ENCODE measurements at places on chromosomes 6 and 20.

DNA sequence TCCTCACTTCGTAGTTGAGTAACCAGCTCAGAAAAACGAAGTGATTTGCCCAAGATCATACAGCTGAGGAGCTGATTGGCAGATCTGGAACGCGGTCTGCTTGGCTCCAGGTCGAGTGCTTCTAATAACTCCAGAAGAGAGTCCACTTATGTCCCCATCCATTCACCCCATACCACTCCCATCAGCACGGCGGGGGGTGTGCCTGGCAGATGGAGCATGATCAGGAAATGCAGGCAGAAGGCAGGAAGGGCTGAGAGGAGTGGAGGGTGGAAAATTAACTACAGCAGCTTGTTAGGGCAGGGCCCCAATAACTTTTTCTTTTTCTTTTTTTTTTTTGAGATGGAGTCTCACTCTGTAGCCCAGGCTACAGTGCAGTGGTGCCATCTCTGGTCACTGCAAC, 15.0 kb downstream of the FITM2 start:
- DNase-seq = no peak

- no peak for DNase-seq
Observed at GRCh38 chr6:30875244-30876038, 8.9 kb upstream of the DDR1 start.

DNA sequence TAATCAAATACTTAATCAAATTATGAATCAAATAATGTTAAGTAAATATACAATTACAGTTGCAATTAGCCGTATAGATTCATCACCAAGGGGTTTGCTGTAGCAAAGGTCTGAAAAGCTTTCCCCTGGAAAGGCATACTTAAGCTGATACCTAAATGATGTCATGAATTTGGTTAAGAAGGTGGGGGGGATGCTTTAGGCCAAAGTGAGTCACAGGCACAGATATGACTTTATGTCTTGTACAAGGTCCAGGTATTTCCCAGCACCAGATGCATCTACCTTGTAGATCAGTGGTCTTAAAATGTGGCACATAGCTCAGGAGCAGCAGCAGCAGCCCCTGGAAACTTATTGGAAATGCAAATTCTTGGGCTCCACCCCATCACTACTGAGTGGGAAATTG, 557.3 kb upstream of the CDH4 start:
- no peak for DNase-seq

DNA sequence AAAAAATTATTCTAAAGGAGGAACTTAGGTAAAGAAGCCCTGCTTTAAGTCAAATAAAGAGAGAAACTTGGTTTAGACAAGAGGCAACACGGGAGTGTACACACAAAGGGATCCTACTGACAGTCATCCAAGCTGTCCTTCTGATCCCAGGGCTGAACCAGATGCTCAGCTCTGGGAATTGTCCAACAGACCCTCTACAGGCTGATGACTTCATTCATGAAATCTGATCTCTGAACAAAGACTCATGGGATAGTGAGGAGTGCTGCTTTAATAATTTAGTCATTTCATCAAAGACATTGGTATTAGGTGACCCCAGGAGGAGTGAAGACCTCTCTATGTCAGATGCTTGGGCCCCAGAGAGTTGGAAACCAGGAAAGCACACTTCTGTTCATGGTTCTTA, 65.6 kb upstream of the ARMH2 start:
- no peak for DNase-seq

GRCh38 chr6:31402324-31403282, 792 bp upstream of the MICA start:
- DNase-seq = no peak

DNA sequence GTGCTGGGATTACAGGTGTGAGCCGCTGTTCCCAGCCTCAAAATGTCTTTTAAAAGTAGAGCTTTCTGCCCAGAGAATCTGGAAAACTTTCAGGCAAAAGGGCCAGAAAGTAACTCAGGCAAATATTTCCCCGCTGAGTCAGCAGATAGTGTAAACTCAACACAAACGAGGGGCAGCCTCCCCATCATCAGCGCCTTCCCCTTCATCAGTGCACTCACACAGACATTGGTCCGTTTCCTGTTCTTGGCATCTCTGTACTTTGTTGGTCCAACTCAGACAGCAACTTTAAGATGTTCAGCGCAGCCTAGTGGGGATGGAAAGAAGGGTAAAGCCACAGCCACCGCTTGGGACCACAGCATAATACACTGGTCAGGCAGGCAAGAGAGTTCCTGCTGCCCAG, 69.5 kb downstream of the CSE1L start:
- no peak for DNase-seq

DNA sequence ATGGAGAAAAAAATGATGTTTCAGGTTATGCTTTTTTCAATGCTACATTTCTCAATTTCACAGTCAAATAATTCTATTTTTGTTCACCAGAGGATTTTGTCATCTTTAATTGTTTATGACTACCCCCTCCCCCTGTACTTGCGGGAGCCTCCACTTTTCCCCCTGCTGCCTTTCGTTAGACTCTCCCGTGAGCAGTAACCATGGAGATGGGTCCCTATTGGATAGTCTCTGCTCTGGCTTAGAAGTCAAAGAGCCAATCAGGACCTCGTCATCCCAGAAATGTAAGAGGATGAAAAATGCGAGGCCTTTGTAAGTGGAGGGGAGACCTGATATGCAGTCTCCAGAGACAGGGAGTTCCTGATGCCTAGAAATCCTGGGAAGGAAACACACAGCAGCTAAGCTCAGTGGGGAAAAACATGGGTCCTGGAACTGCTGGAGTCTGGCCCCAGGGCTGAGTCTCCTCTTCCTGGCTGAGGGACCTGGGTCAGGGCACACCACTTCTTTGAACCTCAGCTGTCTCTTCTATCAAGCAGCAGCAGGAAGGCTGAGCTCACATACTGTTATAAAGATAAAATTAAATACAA, 298.7 kb downstream of the TSHZ2 start:
- no peak for DNase-seq

GRCh38 chr6:138491017-138491416, 8.3 kb downstream of the NHSL1 start:
- DNase-seq = no peak

- no peak for DNase-seq
Observed at GRCh38 chr6:139325125-139325524, 33.3 kb upstream of the TXLNB start.

DNA sequence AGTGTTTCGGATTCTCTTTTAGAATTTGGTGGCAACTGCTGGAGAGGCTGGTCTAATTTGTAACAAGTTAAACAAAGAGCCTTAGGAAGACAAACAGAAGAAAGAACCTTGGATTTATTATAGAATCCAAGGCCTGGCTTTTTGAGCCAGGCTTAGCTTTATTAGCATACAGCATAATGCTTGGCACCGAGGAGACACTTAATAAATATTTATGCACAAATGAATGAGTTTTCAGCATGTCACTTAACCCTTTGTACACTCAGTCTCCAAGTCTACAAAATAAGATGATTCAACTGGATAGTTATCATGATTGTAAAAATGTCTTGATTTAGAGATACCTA, 38.2 kb upstream of the AFDN start:
- no peak for DNase-seq

GRCh38 chr20:35260426-35260825, 17.5 kb downstream of the MMP24OS start:
- DNase-seq = no peak

GRCh38 chr6:99093456-99094190, 145.9 kb upstream of the FBXL4 start:
- no peak for DNase-seq

DNA sequence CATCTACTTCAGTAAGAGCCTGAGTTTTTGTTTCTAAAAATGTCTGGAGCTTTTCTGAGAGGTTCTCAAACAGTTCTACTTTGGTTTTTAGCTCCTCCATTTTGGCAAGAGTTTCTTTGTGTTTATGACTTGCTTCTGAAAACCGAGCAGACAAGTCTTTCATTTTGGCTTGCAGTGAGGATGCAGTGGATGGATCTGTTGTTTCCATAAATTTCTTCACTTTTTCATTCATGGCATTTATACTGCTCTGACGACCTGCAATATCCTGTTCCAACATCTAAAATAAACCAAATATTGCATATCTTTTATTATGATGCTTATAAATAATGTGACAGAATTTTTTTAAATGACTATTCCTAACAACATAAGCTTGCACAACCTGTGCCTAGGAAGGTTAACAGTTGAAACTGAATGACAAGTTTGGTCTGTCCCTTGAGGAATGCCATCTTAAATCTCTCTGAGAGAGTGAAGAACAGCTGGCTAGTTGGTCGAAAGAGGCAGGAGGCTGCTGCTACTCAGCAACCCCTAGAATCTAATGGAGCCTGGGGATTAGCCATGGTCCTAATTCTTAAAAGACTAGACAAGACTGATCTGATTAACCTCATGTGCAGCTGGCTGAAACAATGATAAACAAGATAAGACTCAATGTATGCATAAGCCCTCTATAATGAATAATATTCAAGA, 69.8 kb downstream of the DST start:
- no peak for DNase-seq

DNA sequence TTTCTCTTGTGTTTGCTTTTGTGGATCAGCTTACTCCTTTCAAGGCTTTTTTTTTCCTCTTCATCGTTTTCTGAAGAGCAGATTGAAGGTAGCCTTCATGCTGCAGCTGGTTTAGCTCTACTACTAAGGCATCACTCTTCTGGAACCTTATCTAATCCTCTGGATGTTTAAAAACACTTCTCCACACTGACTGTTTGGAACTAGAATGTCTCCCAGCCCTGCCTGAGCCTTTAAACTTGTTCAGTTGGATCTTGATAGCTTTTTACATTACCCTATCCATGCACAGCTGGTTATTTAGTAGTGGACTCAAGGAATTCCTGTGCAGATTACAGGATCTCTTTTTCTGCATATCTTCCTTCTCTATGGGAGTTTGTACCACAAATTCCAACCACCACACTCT, 108.9 kb upstream of the ASCC3 start:
- no peak for DNase-seq

GRCh38 chr6:26576929-26577719, 19.6 kb upstream of the ABT1 start:
- DNase-seq = peak; percentile 76

DNA sequence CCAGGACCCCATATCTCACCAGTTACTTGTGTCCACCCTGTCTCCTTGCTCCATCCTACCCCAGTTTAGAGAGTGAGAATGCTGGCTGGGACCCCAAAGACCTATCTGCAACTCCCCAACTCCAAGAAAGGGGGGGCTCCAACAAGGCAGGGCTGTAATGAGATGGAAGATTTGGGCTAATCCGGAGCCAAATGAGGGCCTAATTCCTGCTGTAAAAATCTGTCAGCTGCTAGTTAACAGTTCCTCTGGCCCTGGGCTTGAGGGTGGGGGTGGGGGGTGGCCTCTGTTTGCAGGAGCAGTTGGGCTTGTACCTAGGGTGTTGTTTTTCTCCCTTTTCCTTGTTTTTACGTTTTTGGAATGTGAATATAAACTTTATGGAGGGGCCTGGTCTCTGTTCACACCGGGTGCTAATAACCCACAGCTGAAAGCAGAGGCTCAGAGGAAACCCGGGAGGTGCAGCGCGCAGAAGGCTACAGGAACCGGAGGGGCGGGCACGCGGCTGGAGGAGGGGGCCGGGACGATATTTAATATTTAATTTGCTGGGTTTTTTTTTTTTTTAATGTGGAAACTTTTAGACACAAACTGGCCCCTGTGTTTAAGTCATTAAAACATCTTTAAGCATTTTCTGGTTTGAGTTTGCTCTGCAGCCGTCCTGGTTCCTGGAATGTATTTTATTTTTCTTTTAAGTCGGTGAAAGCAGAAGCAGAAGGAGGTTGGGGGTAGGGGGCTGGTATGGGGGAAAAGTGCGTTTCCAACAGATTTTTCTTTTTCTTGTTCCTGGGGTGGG, 70.7 kb downstream of the NCR2 start:
- no peak for DNase-seq

DNA sequence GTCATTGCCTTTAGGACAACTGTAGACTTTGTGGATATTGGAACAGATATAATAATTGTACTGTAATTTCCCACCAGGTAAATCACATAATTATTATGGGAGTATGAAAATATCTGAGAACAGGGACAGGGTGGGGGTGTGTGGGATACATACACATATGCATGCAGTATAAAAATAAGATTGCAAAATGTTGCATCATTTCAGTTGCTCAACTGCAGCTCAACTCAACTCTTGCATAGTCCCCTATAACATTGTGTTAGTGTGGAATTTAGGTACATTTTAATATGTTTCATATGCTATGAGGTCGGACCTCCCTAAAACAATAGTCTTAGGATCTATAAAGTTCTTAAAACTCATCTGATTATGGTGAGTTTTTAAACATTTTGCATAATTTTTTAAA, 275.0 kb upstream of the FLRT3 start:
- no peak for DNase-seq

GRCh38 chr6:7446619-7447325, 57.2 kb downstream of the RIOK1 start:
- no peak for DNase-seq

- DNase-seq = no peak
Observed at GRCh38 chr6:31092769-31093505, 19.4 kb downstream of the C6orf15 start.

DNA sequence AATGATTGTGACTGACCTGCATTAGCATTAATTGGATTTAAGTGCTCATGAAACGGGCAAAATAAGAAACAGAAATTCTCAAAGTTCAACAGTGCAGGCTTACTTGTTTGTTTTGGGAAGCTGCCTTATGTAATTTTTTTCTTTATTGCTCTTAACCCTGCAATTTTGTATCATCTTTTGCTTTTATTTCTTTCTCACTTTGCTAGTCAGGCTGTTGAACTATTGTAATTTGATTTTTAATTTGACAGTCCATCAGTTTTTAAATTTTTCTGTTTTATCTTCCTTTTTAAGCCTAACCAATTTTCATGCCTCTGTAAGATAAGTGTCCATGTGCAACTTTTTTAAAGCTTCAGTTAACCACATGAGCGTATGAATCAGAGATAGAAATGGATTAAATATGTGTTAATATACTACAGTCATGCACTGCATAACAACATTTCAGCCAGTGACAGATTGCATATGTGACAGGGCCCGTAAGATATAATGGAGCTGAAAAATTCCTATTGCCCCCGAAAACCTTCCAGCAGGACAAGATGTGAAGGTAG, 44.6 kb downstream of the PEX7 start:
- DNase-seq = peak; percentile 34

DNA sequence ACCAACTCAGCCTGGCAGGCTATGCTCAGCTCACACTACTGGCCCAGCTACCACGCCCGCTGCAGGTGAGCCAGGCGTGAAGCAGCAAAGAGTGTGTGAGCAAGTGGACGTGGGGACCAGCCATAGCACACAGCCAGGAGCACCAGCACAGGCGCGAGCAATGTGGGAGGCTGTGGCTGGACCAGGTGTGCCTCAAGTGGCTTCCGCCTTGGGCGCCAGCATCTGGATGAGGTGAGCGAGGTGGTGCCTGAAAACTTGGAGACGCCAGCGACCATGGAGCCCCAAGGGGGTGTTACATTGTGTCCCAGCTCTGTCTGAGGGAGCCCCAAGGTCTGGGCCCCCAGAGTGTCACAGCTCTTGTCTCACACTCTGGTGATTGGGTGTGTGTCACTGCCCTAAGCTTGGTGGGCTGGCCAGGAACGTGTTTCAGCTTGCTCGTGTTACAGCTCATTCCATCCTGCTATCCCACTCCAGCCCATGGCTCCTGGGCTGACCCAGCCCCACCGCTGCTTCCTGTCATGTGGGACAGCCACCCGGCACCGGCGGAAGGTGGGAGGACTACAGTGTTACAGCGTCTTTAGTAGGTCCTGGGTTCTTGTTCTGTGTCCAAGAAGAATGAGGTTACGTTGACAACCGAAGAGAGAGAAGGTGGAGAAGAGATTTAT, 508.0 kb upstream of the MMS22L start:
- DNase-seq = no peak

GRCh38 chr20:20463933-20464374, 96.0 kb downstream of the INSM1 start:
- DNase-seq = no peak

GRCh38 chr6:12431023-12431422, 140.9 kb downstream of the EDN1 start:
- DNase-seq = no peak
